ENCODE measurements at places on chromosomes 13 and 19. TPM values are rescaled to one million over a fixed set of nuclear protein-coding genes. Genes with fewer than 3 reads are reported as not detected.

DNA sequence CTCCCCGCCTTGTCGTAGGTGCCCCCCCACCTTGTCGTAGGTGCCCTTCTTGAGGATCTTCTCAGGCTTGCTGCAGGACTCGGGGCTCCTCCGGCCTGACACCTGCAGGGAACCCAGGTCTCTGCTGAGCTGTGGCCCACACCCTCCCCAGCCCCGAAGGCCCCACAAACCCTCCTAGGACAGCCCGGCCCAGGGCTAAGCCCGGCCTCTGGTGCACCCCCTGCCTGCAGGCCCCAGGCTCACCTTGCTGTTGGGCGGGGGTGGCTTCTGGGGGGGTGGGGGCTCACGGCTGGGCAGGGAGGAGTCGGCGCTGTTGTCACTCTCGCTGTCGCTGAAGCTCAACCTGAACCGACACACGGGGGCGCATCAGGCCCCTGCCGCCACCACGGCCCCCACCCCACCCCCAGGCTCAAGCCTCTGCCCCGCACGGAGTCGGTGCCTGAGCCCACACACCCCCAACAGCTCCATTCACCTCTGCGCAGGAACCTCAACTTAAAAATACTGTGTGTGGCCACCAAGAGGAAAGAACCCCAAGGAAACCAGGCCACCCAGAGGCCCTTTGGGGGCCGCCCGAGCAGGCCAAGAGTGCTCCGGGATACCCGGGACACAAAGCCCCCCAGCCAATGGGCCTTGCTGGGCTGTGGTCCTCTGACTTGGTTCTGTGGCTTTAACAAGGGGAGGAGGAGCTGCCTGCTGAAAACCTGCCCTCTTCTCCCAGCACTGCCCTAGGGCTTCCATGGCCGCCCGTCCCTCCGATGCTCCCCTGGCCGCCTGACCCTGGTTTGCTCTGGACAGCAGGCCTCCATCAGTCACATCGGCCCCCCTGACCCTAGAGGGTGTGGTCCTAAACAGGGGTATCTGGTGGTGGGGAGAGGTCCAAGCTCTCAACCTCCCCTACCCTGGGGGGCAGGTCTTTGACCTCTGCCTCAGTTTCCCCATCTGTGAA is 65.8 kb downstream of the MLLT1 start:
- DNase-seq = no peak

DNA sequence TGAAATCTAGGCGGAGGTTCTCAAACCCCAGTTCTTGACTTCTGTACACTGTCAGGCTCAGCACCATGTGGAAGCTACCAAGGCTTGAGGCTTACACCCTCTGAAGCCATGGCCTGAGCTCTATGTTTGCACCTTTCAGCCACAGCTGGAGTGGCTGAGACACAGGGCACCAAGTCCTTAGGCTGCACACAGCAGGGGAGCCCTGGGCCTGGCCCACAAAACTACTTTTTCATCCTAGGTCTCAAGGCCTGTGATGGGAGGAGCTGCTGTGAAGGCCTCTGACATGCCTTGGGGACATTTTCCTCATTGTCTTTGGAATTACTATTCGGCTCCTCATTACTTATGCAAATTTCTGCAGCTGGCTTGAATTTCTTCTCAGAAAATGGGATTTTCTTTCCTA is 503.2 kb upstream of the PCDH20 start:
- DNase-seq = no peak

GRCh38 chr13:74795526-74795925 is 661.3 kb upstream of the KLF12 start:
- no peak for DNase-seq

- DNase-seq = no peak
Measured at GRCh38 chr13:109166804-109167203, 537.4 kb downstream of the MYO16 start.

Gene MAP2K2
- polyA plus RNA-seq = 103 TPM

Gene ZNF724
- 0.51 TPM for polyA plus RNA-seq

Gene TDRD12
- 0.24 TPM for polyA plus RNA-seq

Gene LHFPL6
- polyA plus RNA-seq = 89.9 TPM

All from urinary bladder (tissue), 4 donors.